ENCODE measurements at places on chromosomes 13 and 19. TPM values are rescaled to one million over a fixed set of nuclear protein-coding genes. Genes with fewer than 3 reads are reported as not detected.

IL17D gene
- polyA plus RNA-seq: 8.4 TPM

- DNase-seq: no peak
Measured at GRCh38 chr19:8030960-8031359, 21.6 kb upstream of the CCL25 start.

WDR62 gene
- 6.8 TPM for polyA plus RNA-seq

CCNE1 gene
- 9.9 TPM for polyA plus RNA-seq

DNA sequence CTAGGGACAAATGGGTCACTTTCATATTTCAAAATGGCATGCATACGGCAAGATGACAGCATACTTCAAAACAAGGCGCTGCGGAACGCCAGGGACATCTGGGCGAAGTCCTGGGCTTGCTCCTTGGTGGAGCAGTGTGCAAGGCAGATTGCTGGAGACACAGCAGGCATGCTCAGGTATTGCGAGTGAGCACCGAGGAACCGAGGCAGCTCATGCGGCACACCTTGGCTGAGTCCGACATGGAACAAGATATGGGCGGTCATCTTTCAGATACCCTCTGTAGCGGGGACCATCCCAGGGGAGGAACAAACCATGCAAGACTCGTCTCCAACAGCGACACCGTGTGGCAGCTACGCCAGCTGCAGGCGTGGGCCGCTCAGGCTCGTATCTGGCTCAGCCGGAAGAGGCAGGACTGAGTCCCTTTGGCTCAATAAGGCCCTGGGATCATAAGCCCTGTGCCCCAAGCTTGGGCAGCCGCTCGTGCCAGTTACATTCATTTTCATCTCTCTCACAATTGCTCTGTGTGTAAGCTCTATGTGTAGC, 112.4 kb downstream of the NUFIP1 start:
- no peak for DNase-seq

DNA sequence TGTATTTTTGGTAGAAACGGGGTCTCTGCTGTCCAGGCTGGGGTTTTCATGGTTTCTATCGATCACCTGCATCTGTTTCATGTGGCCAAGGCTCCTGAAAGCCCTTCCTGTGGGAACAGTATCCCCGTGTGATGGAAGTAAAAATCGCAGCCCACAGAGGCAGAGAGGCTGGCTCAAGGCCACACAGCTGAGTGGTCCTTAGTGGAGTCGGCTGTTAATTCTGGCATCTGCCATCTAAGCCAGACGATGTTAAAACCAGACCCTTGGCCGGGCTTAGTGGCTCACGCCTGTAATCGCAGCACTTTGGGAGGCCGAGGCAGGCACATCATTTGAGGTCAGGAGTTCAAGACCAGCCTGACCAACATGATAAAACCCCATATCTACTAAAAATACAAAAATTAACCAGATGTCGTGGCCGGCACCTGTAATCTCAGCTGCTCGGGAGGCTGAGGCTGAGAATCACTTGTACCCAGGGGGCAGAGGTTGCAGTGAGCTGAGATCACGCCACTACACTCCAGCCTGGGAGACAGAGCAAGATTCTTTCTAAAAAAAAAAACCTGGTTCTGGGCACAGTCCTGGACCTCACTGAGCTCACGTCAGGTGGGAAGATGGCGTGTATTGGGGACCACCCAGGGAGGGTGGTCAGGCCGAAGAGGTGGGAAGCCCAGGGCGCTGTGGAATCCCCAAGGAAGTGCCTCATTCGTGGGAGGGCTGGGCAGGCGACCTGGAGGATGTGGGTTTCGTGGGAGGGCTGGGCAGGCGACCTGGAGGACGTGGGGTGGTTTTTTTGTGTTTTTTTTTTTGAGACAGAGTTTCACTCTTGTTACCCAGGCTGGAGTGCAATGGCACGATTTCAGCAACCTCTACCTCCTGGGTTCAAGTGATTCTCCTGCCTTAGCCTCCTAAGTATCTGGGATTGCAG, 18.5 kb upstream of the MISP start:
- no peak for DNase-seq

DNA sequence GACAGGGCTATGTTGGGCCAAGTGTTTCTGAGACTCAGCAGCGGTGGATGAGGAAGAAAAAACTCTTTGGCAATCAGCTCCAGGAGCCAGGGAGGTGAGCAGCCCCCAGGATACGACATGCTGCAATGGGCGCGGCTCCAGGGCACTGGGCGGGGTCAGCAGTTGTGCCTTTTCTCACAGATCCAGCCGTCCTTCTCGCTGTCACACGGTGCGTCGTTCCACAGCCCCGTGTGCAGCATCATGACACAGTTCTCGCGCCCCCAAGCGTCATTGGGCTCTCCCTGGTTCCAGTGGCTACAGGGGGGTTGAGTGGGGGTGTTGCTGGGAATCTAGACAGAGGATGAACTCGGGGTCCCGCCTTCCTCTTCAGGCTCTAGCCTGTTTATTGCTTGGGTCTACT, 2.7 kb downstream of the CLEC4G start:
- DNase-seq: no peak
